Fibroblast of the conjunctiva (primary cell): ENCODE measurements at places on chromosomes 12 and 14.

DNA sequence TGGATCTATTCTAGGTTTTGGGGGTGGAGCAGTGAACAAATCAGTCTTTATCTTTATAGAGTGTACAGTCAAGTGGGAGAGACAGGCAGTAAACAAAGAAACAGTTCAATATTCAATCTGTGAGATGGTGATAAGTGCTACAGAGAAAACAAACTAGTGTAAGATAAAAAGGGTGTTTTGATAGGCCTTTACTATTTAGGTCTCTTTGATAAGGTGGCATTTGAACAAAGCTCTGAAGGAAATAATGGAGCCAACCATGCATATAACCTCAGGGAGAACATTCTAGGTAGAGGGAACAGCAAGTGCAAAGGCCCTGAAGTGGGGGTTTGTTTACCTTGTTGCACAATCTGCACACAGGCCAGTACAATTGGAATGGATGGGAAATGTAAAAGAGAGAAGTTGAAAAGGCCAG, 47.3 kb downstream of the PTPN11 start:
- no peak for DNase-seq

- DNase-seq = no peak
Measured at GRCh38 chr12:25074113-25074512, 120.8 kb downstream of the DNAI7 start.

GRCh38 chr12:39401459-39401858, 41.5 kb downstream of the KIF21A start:
- DNase-seq = peak; percentile 21

- DNase-seq = no peak
Measured at GRCh38 chr14:97723351-97723750, 926.2 kb downstream of the VRK1 start.
